ENCODE measurements at places on chromosomes 3 and 15.

DNA sequence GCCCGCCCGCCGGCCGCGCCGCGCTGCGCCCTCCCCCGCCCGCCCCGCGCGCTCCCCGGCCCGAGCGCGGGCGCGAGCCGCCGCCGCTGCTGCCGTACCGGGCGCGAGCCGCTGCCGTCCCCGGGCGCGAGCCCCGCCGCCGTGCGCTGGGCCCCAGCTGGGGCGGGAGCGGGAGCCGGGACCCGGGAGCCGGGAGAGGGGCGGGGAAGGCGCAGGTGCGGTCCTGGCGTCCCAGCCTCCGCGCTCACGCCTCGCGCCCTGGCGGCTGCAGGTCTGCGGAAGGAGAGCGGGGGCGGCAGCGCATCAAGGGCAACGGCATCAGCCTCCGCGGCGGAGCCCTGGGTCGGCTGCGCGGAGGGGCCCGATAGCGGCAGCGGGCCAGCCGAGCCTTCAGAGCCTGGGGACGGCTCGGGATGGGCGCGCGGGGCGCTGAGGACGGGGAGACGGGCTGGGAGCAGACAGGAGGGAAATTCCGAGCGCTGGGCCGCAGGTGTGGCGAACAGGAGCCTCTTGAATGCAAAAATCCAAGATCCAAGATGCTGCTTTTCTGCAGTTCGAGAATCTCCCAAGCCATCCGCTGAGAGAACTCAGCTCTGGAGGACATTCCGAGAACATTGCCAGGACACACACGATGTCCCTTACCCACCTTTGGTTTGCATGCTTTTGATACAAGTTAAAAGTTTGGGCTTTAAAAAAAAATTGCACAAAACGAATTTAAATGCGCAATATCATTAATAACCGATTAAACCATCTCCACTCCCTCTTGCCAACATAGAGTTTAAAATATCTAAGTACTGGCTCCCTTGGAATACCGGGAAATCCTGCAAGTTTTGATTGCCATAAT lies 251.1 kb downstream of the TJP1 start:
- DNase-seq: no peak

DNA sequence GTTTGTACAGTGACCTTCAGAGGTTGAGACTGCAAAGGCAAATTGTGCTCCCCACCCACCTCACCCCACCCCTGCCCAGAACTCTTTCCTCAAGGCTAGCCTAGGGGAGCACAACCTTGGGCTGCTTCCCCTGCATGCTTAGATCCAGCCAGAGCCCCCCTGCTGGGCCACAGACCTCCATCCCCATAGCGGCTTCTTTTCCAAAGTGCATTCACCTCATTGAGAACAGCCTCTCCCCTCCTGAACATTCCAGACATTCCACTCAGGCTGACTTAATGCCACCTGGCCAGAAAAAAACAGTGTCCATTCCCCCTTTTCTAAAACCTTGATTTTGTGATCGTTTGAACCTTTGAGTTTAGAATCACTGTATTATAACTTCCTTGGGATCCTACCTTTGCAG lies 124.4 kb upstream of the TOPAZ1 start:
- no peak for DNase-seq

DNA sequence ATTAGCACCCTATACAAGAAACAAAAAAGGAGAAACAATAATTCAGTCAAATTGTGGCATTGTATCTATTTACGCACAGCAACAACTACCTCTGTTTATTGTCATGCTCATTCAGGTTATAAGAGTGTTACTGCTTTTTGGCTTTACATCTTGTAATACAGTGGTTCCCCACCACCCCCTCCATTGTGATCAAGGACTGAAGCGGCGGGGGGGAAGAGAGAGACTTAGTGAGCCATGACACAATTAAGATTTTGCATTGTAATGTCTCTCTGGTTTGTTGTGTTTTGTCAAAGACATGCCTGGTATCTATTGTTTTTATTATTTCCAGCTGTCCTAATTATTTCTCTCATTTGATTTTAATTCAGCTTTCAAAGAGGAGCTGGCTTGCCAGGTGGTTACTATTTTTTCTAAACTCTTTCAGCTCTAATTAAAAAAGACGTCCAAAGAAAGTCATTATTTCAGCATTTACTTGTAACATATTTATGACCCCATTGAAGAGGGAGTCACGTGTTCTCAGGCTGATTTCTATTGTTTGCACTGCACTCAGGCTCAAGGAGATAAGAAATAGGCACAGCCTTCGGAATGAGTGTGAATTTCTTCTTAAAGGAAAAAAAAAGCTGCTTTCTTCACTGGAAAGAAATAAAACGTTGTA lies 234.4 kb upstream of the TBL1XR1 start:
- no peak for DNase-seq

DNA sequence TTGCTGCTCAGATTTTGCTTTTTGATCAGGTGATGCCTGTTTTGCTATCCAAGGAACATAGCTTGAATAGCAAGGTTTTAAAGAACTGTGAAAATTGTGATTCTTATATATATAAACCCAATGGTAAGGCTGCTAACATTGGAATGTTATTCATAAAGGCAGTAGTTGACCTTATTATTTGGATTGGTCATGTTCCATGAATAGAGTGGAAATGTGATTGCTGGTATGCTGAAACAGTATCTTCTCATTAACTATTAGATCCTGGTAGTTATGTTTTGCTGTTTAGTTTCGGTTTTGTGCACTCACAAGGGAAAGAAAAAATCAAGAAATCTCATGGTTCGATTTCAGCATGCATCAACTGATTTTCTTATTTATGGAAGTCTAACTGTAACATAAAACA lies 78.7 kb upstream of the NPHP3 start:
- DNase-seq: no peak

- DNase-seq: no peak
Observed at GRCh38 chr15:94791510-94791909, 560.1 kb downstream of the MCTP2 start.

DNA sequence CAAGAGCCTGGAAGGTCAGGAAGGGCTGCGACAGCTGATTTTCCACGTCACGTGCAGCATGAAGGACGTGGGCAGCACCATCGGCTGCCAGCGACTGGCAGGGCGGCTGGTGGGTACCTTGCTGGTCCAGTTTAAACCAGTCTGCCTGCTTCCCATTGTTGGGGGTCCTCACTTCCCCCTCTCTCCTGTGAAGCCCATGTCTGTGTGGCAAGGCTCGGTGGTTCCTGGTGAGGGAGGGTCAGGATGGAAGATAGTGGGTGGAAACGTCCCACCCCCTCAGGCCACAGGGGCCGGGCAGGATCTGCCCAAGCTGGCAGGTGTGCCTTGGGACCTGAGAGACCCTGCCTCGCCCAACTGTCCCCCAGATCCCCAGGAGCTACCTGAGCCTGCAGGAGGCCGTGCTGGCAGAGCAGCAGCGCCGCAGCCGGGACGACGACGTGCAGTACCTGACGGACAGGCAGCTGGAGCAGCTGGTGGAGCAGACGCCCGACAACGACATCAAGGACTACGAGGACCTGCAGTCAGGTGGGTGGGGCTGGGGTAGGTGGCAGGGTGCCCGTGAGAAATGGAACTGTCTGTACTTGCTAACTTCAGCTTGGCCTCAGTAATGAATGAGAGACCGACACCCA lies 108.2 kb downstream of the LRRK1 start:
- DNase-seq: no peak

DNA sequence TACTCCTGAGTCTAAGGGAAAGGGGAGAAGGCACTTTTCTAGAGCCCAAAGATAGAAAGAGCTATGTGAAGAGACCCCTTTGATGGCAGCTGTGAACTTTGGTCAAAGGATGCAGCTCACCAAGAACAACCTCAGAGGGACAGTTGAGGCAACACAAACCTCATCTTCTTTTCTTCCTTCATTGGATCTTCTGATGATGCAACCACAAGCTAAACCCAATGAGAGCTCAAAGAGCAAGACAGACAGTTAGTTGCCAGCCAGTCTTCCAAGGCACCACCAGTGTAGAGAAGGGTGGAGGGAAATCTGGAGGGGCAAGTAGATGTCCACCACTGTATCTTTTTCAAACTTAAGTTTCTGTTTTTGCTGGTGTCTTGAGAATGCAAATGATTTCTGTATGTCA lies 10.4 kb upstream of the MNS1 start:
- DNase-seq: no peak

DNA sequence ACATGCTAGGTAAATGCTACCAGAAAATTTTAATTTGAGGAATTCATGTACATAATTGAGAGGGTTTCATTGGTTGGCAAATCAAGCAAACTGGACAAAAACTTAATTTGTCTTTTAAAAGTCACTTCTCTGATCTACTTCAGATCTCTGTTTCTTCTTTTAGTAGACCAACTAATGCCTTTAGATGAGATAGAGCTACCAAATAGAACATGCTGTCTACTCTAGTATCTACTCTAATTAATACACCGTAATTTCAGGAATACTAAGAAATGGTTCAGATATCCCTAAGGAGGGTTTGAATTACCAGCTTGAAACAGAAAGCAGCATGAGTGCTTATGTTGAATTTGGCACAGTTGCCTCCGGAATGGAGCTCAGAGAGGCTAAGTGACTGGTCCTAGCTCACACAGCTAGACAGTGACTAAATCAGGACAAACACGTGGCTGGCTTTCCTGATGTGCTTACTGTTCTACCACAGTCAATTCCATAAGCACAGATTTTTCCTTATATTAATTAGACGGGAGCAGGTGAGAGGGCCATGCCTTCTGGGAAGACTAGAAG lies 225.1 kb downstream of the ITPR1 start:
- DNase-seq: no peak

GRCh38 chr3:77254967-77255831 lies 215.3 kb downstream of the ROBO2 start:
- DNase-seq: no peak

Data from NK-92 treated with Interleukin-12 subunit alpha and Interleukin-12 subunit beta, amount 100 ng/mL, for 24 hours (cell line).